ENCODE measurements at places on chromosomes 16 and 17. TPM values are rescaled to one million over a fixed set of nuclear protein-coding genes. Genes with fewer than 3 reads are reported as not detected.

SPATA22 gene
- not detected for total RNA-seq

TEX19 gene
- total RNA-seq, result 0.41 TPM

MARVELD3 gene
- total RNA-seq, result 0.22 TPM

PHLPP2 gene
- 10.4 TPM for total RNA-seq

IL17C gene
- total RNA-seq, result not detected

MEIOC gene
- total RNA-seq, result 1.8 TPM

RNF227 gene
- total RNA-seq, result 1.6 TPM

IL34 gene
- total RNA-seq, result 0.39 TPM

SLC38A8 gene
- total RNA-seq, result not detected

MT1H gene
- not detected for total RNA-seq

JMJD8 gene
- total RNA-seq, result 63.2 TPM

CCL16 gene
- not detected for total RNA-seq

SSTR5 gene
- 0.30 TPM for total RNA-seq

KRT28 gene
- not detected for total RNA-seq

MYO15B gene
- 31.9 TPM for total RNA-seq

C17orf100 gene
- 3.0 TPM for total RNA-seq

Data from A549 treated with dexamethasone at 1 μM for 4 hours (cell line).